Hindlimb muscle (tissue), 1 donor: ENCODE measurements at places on chromosomes 5 and 9. TPM values are rescaled to one million over a fixed set of nuclear protein-coding genes. Genes with fewer than 3 reads are reported as not detected.

The ZNF462 gene
- polyA plus RNA-seq: 10.5 TPM

The DIRAS2 gene
- 1.1 TPM for polyA plus RNA-seq

The TAF11L9 gene
- not detected for polyA plus RNA-seq

The MSX2 gene
- 0.44 TPM for polyA plus RNA-seq

The TLX3 gene
- not detected for polyA plus RNA-seq

DNA sequence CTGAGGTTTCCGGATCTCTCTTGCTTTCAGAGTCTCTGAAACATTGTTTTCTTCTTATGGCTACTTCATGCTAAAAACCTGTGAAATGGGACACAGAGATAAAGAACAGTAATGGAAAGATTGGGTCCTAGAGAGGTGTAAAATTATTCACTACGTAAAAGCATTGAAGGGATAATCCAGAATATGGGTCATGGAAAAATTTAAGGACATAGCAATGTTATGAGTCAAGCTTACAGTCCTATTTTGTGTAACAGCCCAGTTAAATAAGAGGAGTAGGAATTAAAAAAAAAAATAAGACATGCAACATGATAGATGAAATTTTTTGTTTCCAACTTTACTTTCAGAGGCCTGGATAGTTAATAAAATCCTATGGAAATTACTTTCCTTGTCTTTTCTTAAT is 61.9 kb upstream of the ELL2 start:
- no peak for DNase-seq

- DNase-seq: no peak
These were observed 8.3 kb downstream of the BAG1 start for GRCh38 chr9:33256236-33256635.

DNA sequence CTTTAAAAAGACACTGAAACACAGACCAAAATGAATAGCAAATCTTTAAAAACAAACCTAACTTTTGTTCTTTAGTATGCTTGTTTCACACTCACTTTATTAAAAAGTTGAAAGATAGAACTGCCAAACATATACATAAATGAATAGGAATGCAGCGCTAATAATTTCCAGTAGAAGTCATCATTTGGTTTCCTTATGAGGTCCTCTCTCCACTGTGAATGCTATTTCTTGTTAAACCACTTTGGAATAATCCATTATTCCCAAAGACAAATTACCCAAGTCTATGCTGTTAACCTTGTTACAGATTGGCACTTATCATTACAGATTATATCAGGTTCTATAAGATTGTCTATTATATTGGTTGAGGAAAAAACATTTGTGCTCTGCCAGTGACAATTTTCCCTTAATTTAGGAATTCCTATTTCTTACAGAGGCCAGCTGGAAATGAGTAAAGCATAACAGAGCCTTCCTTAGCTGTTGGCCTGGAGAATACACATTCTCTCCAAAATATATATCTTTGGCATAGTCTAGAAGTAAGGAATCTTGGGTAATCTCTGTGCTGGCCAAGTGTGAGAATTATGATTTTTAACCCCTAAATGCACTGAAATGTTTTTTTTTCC is 29.3 kb upstream of the MINAR2 start:
- peak; percentile 86 for DNase-seq

DNA sequence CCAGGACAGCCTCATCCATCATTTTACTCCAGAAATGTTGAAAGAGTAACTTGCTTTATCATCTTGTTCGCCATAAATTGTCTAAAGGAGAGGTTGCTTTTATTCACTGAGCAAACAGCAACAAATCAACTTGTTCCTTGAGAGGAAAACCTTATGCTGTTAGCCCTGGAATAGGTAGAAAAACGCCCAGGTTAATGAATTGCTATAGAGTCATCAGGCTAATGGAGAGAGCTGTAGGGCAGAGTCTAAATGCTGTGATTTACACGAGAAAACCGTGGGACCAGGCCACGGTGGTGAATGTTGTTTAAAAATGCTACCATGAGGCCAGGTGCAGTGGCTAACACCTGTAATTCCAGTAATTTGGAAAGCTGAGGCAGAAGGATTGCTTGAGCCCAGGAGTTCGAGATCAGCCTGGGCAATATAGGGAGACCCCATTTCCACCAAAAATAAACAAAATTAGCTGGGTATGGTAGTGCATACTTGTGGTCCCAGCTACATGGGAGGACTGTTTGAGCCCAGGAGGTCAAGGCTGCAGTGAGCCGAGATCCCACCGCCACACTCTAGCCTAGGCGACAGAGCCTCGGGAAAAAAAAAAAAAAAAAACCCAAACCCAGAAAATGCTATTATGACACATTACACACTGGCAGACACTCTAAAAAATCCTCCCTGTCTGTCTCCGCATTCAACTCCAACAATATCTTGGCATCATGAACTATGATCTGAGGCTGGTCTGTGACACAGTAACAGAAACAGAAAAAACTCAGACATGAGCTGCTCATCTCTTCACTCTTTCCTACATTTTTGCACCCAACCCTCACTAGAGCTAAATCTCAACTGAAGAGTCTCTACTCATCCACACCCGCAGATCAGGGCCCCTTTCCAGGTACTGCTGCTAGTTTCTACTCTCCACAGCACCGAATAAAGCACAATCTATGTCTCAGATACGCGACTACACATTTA is 118.6 kb upstream of the RETREG1 start:
- DNase-seq: no peak

- no peak for DNase-seq
These were observed 211.7 kb downstream of the DENND1A start for GRCh38 chr9:123718188-123718587.

DNA sequence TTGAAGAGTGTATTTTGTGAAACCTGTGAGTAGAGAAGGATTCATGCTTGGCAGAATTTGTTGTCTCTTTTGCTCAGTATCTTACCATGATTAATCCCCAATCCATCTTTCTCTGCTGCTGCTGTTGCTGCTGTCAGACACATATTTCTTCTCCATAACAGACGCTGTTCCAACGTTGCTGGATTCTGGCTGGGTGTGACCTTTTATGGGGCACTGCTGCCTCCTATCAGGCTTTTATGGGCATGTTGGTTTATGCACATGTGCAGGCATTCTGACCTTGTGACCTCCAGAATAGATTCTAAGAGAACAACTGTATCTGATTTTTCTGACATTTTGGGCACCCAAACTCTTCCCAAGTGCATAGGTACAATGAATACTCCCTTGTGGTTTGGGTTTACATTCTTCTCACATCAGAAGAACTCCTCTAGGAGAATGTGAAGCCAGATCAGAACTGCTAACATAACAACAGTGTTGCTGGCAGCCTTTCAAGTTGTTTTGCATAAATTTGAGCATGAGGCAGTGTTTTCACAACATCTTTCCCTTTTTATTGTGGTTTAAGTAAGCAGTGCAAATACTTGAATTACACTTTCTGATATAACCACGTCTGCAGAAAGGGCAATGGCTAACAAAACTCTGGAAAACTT is 9.2 kb upstream of the ISL1 start:
- DNase-seq: no peak

DNA sequence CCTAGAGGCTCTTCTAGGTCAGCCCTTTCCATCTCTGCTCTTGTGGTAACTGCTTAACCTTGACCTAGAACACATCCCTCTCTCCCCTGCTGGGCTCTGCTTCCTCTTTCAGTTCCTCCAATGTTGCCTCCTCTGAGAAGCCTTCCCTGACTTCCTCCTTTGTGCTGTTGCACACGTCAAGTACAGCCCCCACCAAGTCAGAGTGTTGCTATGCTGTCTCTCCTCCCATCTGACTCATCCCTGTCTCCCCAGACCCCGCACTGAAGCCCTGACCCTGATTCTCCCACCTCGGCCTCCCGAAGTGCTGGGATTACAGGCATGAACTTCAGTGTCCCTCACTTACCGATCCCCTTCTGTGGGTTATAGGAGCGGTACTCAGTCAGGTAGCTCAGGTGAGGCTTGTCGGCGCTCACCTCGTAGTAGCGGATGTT is 10.4 kb upstream of the TRIM14 start:
- DNase-seq: no peak

GRCh38 chr9:84697509-84698114 is 28.1 kb downstream of the NTRK2 start:
- DNase-seq: peak; percentile 52

DNA sequence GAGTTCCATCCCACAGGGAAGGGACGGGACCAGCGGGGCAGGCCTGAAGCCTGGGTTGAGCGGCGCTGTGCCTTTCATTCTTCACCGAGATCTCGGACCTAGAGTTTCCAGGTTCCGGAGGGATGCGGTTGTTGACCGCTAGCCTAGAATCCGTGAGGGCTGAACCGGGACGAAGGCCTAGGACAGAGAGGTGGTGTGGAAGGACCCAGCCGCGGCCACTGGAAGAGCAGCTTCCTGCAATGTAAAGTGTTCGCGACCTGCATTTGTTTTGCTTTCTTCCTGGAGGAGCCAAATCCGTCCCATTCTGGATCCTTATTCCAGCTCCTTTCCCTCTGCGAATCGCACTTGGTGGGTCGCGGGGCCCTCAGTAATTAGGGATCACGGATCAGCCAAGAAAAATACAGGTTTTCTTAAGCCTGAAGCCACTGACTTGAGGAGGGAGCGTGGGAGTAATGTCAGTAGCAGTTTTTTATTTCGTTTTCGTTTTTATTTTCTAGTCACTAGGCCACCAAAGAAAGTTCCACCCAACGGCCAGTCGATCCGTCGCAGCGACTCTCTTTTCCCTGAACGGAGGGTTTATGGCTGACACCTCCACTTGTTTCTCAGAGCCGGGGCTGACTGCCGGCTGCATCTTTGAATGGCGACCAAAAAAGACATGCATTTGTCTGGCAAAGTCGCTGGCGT is 48.6 kb downstream of the ANXA2R start:
- DNase-seq: no peak

DNA sequence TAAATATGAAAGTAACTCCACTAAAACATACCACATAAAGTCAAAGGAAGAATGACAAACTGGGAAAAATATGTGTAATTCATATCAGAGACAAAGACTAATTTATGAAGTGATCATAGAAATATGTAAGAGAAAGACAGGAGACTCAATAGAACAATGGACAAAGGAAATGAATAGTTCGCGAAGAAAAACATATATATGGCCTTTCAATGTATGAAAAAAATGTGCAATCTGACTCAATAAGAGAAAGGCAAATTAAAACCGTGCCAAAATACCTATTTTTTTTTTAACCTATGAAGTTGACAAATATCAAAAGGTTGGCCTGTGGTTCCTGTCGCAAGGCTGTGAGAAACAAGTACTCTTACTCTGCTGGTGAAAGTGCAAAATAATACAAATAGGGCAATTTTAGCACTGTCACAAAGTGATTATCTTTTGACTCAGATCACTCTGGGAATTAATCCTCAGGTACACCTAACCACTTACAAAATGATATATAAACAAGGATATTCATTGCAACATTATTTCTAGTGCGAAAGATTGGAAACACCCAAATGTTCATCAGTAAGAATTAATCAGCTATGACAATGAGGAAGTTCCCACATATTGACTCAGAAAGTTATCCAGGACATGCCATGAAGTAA is 3.7 kb downstream of the C9 start:
- DNase-seq: no peak
